T47D (cell line): ENCODE measurements at places on chromosomes 16 and 17.

DNA sequence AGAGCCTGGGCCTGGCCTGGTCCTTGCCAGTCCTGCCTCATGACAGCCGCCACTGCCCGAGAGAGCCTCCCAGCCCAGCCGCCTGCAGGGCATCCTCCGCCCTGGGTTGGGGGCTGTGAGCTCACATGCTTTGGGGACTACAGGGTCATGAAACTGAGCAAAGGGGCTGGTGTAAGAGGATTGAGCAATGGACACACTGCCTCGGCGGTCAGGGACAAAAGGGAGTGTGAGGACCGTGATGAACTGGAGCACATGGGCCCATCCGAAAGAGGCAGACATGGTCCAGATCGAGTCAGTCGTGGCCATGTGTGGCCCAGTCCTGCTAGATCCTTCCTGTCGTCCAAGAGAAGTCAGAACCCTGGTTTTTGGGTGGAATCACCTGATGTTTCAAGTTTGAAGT, 52.3 kb downstream of the GSG1L start:
- no peak for DNase-seq

- peak; percentile 93 for DNase-seq
Observed at GRCh38 chr17:47229535-47230443, 20.6 kb downstream of the MYL4 start.

DNA sequence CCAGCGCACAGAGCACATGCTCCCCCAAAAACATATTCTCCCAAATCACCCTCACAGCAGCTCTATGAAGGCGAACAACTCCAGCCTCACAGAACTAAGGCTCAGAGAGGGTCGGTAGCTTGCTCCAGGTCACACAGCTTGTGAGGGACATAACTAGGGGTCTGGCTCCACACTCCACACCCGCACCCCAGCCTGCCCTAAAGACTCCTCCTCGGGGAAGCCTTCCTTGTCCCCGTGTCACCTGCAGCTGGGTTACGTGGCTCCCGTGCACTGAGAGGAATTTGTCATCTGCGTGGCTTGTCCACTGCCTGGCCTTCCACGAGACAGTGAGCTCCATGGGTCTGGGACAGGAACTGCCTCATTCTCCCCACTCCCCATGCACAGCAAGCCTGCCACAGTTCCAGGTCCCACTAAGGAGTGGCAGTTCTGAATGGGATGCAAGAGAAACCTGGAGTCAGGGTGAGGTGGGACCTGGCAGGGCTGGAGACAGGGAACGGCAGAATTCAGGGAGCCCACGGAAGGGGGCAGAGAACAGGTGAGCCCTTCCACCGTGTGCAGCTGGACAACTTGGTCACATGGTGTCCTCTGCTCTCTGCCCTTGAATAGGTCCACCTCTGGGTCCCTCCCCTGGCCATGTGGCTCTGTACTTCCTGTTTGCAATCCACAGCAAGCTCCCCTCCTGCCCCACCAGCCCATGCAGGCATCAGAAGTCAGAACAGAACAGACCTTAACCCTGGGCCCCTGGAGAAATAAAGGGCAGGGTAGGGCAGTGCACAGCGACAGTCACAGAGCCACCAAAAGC, 27.4 kb downstream of the TNFRSF13B start:
- no peak for DNase-seq

- no peak for DNase-seq
Observed at GRCh38 chr16:51450376-51450775, 299.3 kb upstream of the SALL1 start.

- no peak for DNase-seq
Observed at GRCh38 chr17:6479622-6480302, 35.5 kb downstream of the PIMREG start.

GRCh38 chr16:14097182-14097959, 26.3 kb downstream of the MRTFB start:
- DNase-seq = peak; percentile 31

DNA sequence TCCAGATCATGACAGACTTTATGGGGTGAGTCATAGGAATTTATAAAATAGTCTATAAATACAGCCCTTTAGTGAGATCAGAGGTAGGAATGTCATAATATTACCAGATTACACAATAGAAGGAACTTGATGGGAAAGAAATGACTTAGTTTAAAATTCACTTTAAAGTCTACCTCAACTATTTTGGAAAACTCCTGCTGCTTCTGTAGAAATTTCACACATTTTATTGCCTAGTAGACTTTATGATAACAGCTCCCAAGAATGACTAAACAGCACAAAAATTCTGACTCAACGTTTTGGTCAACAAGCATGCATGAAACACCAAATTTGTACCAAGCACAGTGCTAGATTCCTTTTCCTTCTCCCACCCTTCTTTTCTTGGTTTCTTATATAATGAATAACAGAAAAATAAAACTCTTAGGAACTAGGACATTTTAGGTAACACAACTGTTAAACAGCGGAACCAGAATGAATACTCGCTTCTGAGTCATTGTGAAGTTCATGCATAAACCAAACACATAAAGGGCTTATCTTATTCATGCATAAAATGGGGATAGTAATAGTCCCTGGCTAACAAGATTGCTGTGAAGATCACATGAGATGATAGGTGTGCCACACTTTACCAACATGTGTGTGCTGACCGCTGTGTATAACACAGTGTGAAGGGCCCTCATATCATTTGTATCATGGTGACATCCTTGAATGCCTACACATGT, 243.9 kb downstream of the CDH8 start:
- DNase-seq = no peak

DNA sequence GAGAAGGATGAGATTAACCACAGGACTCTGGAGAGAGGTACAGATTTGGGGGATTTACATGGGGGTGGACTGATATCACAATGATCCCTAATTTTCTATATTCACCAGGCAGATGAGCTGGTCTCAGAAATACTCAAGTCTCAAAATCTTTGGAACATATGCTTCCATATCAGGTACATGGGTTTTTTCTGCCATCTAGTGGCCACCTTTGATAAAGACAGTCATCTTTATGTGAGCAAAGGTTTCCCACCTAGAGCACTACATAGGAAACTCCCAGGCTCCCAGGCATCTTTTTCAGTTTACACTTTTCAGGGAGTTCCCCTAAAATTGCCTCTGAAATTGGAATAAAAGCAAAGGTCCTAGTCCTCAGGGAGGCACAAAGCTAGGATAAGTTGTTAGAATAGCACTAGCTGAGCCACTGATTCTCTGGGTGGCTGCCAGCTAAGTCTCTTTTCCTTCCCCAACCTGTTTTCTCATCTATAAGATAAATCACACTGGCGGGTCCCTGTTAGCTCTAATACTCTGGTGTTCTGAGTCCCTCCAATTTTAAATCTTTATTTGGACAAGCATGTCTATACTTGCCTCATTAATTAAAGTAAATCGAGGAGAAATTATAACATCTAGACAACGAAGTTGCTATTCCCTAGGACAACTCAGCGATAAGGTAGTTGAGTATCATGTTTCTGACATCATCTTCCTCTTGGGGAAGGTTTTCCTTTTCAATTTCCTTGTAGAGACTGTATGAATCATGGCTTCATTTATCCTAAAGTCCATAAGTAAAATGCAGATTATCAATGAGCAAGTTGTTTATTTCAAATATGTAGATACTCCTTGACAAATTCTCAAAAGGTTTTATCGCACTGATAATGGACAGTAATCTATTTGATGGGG, 19.0 kb upstream of the MON1B start:
- peak; percentile 48 for DNase-seq

GRCh38 chr17:9541718-9542117, 33.9 kb downstream of the STX8 start:
- DNase-seq = no peak

- no peak for DNase-seq
Observed at GRCh38 chr16:19831678-19832077, 53.0 kb downstream of the GPRC5B start.

GRCh38 chr16:15996432-15997109, 47.2 kb downstream of the ABCC1 start:
- no peak for DNase-seq

DNA sequence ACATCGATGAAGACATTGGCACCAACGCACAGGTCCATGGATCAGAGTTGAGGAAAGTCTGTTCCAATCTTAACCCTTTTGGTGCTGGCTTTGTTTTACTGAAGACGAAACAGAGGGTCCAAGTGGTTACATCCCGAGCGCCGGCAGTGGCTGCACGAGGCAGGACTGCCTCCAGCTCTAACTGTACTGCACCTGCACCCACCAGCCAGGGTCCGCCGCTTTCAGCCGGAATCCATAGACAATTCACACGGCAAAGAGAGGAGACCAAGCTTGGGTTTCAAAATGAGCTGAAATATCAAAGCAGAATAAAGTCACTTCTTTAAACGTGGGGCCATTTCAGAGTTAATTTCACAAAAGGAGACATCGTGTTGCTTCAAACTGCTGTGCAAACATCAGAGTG, 21.2 kb upstream of the ZC3H18 start:
- DNase-seq = no peak

DNA sequence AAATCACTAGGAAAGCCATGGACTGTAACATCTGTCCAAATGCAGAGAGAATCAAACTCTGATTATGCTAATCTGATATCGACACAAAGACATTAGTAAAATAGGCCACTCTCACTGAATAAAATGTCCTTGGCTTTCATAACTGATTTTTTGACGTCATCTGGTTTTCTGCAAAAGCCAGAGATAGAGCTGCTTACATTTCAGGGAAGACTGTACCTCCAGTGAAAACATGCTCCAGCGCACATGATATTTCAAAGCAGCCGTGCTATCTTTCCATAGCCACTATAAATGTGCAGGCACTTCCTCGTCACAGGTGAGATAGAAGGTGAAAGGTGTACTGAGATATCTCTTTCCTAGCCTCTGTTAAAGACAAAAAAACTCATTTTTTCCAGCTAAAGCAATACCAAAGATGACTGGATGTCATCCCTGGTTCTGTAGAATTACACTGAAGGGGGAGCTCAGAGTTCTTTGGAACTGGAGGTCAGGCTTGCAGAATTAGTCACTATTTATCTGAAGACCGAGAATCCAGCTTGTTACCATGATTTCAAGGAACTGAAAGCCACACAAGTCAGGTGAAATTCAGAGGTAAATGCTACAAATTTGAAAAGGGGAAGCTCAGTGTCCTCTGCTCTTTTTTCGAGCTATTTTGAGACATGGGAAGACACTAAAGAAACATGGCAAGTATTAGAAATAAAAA, 249.5 kb downstream of the CA10 start:
- DNase-seq = no peak

- no peak for DNase-seq
Observed at GRCh38 chr17:66190738-66191592, 968 bp downstream of the CEP112 start.

- DNase-seq = no peak
Observed at GRCh38 chr16:57352636-57353047, 5.9 kb upstream of the CCL22 start.

GRCh38 chr17:40561294-40561870, 3.9 kb downstream of the CCR7 start:
- no peak for DNase-seq

GRCh38 chr17:5355421-5356129, 63.9 kb downstream of the NUP88 start:
- no peak for DNase-seq

- DNase-seq = no peak
Observed at GRCh38 chr17:67528751-67529436, 151.8 kb downstream of the PITPNC1 start.

DNA sequence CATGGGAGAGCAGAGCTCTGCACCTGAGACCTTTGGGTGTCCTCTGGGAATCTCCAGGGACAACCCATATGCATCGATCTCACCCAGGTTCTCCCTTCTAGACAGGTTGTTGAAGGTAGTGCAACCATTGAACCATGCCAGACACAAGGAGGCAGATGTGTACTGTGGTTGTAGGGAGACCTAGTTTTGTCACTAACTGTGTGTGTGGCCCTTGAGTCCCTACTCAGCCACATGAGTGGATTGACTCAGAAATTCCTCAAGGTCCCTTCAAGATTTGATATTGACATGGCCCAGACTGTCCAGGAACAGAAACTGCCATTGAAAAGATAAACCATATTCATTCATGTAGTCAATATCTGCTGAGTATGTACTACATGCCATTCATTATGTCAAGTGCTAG, 396.4 kb upstream of the CCL2 start:
- DNase-seq = no peak

GRCh38 chr16:8730335-8730915, 56.0 kb downstream of the ABAT start:
- no peak for DNase-seq

- DNase-seq = no peak
Observed at GRCh38 chr16:75107505-75107904, 9.1 kb downstream of the LDHD start.

DNA sequence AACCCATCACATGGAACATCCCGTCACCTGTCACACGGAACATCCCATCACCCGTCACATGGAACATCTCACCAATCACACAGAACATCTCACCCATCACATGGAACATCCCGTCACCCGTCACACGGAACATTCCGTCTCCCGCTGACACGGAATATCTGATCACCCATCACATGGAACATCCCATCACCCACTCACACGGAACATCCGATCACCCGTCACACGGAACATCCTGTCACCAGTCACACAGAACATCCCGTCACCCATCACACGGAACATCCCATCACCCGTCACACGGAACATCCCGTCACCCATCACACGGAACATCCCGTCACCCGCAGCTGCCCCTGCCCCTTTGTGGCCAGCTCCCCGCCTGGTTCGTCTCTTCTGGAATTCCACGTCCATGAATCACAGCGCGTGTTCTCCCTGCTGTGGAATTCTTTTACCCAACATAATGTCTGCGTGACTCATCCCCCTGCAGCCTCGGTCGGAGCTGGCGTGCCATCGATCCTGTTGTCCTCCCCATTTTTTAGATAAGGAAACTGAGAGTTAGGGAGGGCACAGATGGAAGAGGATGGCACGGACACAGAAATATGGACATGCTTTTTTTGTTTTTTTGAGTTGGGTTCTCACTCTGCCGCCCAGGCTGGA, 5.6 kb downstream of the CPNE7 start:
- DNase-seq = no peak

DNA sequence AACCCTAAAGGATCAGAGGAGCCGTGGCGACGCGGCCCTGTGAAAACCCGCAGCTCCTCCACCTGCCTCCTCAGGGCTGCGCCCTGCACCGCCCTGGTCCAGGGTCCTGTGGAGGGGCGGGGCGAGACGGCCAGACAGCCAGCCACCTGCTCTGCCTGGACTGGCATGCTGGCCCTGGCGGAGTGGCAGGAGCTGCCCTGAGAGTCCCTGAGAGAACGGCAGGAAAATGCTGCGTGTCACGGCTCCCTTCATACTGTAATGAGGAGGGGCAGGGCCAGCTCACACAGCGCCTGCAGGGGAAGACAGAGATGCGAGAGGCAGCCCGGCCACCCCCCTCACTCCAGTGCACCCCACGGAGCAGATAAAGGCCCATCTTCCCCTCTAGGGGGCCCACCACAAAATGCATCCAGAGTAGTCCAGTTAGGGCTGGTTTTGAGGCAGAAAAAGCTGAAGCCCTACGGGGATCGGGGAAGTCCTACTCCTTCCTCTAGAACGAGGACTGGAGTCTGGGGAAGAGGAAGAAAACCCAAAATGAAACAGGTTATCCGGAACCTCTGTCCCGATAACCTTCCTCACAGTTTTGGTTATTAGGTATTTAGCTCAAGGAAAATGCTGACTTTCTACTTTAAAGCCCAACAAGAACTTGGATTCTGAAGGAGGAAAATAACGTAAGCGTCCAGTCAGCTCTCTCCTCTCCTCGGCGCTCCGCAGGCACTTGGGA, 97.6 kb upstream of the DNAH17 start:
- DNase-seq = no peak
